Adrenal gland (tissue), 19 donors: ENCODE measurements at places on chromosomes 2 and 18.

DNA sequence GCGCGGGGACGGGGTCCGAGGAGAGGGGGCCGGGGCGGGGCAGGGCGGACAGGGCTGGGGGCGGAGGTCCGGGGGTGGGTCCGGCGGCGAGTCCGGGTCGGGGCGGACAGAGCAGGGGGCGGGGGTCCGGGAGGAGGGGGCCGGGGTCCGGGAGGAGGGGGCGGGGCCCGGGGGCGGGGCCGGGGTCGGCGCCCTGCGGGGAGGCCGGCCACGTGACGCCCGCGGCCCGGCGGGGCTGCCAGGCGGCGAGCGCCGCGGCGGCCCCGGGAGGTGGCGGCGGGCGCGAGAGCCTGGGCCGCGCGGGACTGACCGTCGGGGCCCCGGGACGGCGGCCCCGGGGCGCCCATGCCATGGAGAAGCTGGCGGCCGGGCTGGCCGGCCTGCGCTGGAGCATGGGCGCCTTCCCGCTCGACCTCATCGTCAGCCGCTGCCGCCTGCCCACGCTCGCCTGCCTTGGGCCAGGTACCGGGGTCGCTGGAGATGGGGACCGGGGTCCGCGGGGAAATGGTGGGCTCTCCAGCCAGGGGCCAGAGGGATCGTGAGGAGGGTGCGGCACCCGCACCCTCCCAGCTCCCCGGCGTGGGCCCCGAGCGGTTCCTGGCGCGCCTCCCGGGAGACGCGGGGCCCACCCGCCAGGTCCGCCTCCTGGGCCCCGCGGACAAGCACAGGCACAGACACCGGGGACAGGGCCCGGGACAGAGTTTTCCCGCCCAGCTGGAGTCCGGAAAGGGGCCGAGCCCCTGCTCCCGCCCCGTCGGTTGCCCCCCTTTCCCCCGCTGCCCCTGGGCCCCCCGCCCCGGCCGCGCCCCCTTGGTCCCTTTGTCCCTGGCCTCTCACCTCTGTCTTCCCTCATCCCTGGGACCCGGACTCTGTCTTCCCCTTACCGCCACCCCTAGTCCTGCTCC, at the start of gene GAREM2:
GAREM2 (plus strand) TSS at position 218 of the 905 bp plus-strand sequence; CDS start at position 351, 133 bp downstream.
- peak; percentile 33 for DNase-seq
- peaks cover 14% of the 10 kb centered on the region for H3K27me3 ChIP-seq
- no peaks in the 10 kb centered on the region for H3K36me3 ChIP-seq
- no peak within 1 kb of the TSS for H3K27ac ChIP-seq

DNA sequence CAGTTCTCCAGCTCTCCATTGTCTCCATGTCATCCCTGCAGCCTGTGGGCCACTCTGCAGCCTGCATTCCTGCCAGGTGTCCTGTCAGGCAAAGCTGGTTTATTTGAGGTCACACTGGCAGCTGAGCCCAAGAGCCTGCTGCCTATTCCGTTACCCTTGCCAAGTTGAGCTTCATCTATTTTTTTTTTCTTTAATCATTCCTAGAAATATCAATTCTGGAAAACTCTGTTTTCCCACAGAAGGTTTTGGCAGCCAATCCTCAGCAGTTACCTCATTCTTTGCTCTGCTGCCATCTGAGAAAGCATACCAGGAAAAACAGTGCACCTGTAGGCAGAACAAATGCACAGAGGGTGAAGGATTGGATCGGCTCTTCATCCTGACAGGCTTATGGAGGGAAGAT, 411.0 kb upstream of the ACVR2A start:
- no peaks in the 10 kb centered on the region for H3K27me3 ChIP-seq
- H3K36me3 ChIP-seq = no peaks in the 10 kb centered on the region
- H3K4me3 ChIP-seq = no peak overlapping the region
- no peak for DNase-seq
- H3K4me1 ChIP-seq = no peaks in the 10 kb centered on the region

GRCh38 chr2:70328921-70329561, 27.2 kb upstream of the FAM136A start:
- H3K4me1 ChIP-seq = no peaks in the 10 kb centered on the region
- no peaks in the 10 kb centered on the region for H3K36me3 ChIP-seq
- H3K4me3 ChIP-seq = no peak overlapping the region
- H3K27me3 ChIP-seq = no peaks in the 10 kb centered on the region

DNA sequence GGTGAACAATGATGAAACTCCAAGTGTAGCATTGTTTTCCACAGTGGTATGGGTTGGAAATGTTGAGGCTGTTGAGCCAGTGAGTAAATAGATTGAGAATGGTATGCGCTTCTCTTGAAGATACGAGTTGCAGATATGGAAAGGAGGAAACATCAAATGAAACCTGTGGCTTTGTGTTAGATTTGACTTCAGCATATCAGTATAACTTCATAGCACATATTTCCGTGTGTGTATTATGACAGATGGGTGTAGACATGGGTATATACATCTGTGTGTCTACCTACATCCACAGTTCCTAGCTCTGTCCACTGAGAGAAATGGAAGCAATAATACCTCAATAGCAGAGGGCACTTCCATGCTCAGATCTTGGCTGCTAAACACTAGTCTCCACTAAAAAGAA, 8.0 kb downstream of the SNED1 start:
- DNase-seq = no peak
- no peaks in the 10 kb centered on the region for H3K36me3 ChIP-seq
- H3K4me3 ChIP-seq = no peak overlapping the region

DNA sequence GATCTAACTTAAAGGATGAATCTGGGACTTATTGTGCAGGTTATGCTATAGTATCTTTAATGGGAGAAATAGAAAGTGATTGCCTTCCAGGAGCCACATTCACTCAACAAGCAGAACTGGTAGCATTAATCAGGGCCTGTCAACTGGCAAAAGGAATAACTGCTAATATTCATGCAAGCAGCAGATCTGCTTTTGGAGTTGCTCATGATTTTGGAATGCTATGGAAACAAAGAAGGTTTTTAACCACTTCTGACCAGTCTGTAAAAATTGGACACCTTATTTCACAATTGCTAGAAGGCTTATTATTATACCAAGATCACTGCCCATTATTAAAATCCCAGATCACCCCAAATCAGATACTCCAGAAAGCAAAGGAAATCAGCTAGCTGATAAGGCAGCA, 200.4 kb downstream of the MREG start:
- no peaks in the 10 kb centered on the region for H3K27me3 ChIP-seq
- H3K36me3 ChIP-seq = no peaks in the 10 kb centered on the region
- no peak overlapping the region for H3K27ac ChIP-seq
- H3K4me1 ChIP-seq = no peaks in the 10 kb centered on the region
- no peak for DNase-seq

- H3K27ac ChIP-seq = no peak overlapping the region
- DNase-seq = no peak
Observed at GRCh38 chr2:137838255-137839092, 125.8 kb upstream of the HNMT start.

GRCh38 chr18:49778826-49779465, 34.4 kb downstream of the ACAA2 start:
- no peaks in the 10 kb centered on the region for H3K36me3 ChIP-seq
- H3K27me3 ChIP-seq = no peaks in the 10 kb centered on the region
- no peak overlapping the region for H3K27ac ChIP-seq
- no peak overlapping the region for H3K4me3 ChIP-seq
- peaks cover under 1% of the 10 kb centered on the region for H3K4me1 ChIP-seq

- peak overlapping the region; percentile 89 for H3K27ac ChIP-seq
- H3K4me1 ChIP-seq = peaks cover 10% of the 10 kb centered on the region
Observed at GRCh38 chr2:171688129-171688465, 828 bp downstream of the DYNC1I2 start.

DNA sequence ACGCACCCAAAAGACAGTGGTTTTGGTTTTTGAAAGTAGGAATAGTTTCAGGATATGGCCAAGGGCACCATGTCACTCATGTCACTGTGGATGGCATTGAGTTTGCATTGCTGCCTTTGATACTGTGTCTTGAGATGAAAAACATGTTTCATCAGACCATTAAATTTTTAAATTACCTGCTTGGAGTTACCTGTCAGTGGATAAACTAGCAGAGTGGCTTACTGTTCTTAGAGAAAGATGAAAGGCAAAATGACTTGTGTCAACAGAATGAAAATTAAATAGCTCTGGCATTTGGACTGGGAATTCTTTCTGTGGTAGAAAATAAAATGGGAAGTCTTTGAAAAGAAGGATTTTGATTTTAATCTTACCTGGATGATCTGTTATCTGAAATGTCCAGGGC, 386 bp downstream of the ICOS start:
- H3K27ac ChIP-seq = no peak overlapping the region
- DNase-seq = no peak
- no peaks in the 10 kb centered on the region for H3K4me1 ChIP-seq

DNA sequence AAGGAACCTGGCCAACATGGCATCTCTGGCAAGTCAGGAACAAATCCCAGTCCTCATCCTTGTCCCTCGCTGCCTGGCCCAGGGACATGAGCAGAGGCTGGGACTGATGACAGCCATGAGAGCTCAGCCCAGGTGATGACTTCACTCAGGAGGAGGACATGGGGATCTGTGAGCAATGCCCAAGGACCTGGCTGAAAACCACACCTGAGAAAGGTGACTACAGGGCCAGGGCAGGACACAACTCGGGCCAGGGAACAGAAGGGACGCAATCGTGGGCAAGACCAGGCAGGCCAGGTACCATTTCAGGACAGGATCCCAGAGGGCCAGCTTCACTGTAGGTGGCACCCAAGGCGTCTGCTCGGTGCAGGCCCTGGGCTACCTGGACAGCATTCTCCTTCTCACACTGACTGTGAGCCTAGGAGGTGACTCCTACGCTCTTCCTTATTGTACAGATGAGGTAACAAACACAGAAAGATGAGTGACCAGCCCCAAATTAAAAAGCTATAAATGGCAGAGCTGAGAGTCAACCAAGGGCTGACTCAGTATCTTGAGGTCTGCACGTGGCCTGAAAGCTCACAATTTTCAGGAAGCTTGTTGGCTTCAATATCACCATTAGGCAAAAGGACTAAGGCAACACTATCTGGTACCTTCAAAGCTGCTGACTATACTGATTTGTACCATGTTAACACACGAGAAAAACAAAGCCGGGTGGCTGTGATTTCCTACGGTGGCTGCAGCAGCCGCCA, 141.1 kb downstream of the EIPR1 start:
- no peak overlapping the region for H3K4me3 ChIP-seq
- H3K4me1 ChIP-seq = no peaks in the 10 kb centered on the region
- no peak for DNase-seq
- no peaks in the 10 kb centered on the region for H3K36me3 ChIP-seq

DNA sequence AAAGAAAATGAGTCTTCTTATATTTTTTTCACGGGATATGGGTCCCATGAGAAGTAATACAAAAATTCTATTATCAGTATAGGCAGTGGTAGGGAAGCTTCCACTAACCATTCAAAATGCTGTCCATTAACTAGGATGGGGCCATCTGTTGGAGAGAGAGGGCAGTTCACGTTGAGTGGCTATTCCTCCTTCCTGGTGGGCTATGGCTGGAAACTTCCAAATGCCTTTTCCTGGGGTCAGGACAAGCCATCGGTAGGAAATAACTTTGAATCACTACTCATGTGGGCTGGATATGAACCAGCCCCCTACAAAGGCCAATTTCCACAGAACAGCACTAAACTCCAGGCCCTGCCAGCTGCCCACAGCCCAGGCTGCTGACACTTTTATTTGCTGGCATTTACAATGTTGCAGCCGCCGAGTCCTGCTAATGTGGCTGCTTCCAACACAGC, 156.1 kb upstream of the HNRNPA3 start:
- no peak overlapping the region for H3K27ac ChIP-seq
- H3K36me3 ChIP-seq = no peaks in the 10 kb centered on the region
- no peak for DNase-seq
- no peak overlapping the region for H3K4me3 ChIP-seq
- no peaks in the 10 kb centered on the region for H3K4me1 ChIP-seq
- no peaks in the 10 kb centered on the region for H3K27me3 ChIP-seq

- no peaks in the 10 kb centered on the region for H3K27me3 ChIP-seq
- no peak overlapping the region for H3K27ac ChIP-seq
- no peaks in the 10 kb centered on the region for H3K36me3 ChIP-seq
- no peaks in the 10 kb centered on the region for H3K4me1 ChIP-seq
- H3K4me3 ChIP-seq = no peak overlapping the region
Observed at GRCh38 chr2:209694748-209695147, 76.9 kb upstream of the UNC80 start.

DNA sequence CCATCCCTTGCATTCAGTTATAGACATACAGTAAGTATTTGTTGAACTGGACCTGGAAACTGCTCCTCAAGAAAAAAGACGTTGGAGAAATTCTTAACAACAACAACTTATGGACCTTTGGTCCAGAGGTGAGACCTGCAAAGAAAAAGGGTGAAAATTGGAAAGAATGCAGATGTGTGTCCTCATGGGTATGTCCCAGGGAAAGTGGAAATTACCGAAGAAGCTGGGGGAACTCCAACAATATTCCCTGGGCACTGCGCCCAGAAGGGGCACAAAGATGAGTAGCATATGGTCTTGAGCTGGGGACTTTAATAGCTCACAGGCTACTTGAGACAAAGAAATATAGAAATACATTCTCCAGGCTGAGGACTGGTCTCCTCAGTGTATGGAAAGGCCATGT, 35.5 kb upstream of the YWHAQ start:
- H3K27ac ChIP-seq = no peak overlapping the region
- DNase-seq = no peak
- H3K36me3 ChIP-seq = no peaks in the 10 kb centered on the region

- no peaks in the 10 kb centered on the region for H3K4me1 ChIP-seq
- no peaks in the 10 kb centered on the region for H3K36me3 ChIP-seq
- H3K27me3 ChIP-seq = no peaks in the 10 kb centered on the region
- peak; percentile 21 for DNase-seq
Observed at GRCh38 chr2:197890168-197890567, 85.8 kb downstream of the PLCL1 start.

DNA sequence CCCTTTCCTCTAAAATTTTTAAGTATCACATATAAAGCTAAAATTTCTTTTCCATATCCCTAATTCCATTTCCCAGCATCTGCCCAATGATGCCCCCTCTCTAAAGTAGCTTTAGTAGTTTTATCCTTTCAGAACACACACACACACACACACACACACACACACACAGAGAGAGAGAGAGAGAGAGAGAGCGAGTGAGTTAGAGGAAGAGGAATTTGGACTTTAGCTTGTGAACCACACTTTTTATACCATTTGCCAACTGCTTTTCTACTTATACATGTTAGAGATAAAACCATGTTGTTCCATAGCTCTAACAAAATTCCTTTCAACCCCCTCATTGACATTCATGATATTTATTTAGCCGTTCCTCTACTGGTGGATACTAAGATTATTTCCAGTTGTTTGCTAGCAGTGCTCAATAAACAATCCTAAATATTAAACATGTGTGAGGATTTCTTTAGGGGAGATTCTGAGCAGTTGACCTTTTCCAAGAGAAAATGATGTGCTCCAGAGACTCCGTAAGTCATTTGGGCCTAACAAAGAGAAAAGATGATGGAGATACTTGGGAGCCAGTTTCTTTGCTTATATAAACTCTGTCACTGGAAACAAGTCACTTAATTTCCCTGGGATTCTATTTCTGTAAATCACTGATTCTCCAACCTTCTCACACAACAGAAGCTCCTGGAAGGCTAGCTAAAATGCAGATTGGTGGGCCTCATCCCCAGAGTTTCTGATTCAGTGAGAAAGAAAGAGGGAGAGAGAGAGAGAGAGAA, 229.7 kb upstream of the SP5 start:
- no peak for DNase-seq
- no peak overlapping the region for H3K27ac ChIP-seq
- no peaks in the 10 kb centered on the region for H3K36me3 ChIP-seq
- no peak overlapping the region for H3K4me3 ChIP-seq
